ENCODE measurements at places on chromosomes 16 and 17. TPM values are rescaled to one million over a fixed set of nuclear protein-coding genes. Genes with fewer than 3 reads are reported as not detected.

Gene EPOP
- total RNA-seq, result 0.49 TPM

DNA sequence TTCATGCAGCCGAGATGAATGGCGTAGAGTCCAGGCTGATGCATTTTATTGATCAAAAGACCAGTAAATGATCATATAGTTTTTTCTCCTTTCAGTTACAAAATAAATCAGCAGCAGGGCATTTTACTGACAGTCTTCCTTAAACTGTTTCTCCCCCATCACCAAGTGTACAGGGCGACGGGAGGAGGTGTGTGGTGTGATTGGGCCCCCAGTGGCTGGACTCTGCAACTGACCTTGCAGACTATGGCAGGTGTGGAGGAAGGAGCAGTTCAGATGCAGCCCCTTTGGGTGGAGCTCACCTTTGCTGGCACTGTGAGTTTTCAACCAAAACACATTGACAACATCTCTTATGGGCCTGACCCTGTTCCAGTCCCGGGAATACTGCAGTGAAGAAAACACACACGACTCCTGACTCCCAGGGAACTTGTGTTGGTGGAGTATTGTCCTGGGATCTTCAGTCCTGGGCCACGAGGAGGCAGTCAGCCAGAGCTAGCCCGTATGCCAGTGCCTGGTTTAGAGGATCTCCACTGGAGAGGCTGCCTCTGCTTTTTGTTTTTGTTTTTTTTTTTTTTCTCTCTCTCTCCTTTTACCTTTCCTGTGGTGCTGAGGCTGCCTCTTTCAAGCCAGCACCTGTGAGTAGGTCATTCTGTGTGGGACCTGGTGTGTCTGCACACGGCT, 29.8 kb downstream of the KIAA0513 start:
- DNase-seq, result no peak

Gene RAB26
- total RNA-seq, result 1.6 TPM

GRCh38 chr16:29804455-29805231, 1.7 kb upstream of the MAZ start:
- no peak for DNase-seq

- DNase-seq, result no peak
Observed at GRCh38 chr17:1931844-1932579, 93.1 kb downstream of the RTN4RL1 start.

- DNase-seq, result no peak
Observed at GRCh38 chr17:8803531-8804420, 4.6 kb upstream of the MFSD6L start.

- DNase-seq, result no peak
Observed at GRCh38 chr16:67674851-67675578, 8.4 kb downstream of the C16orf86 start.

GRCh38 chr17:47720754-47721533, 12.1 kb upstream of the TBX21 start:
- DNase-seq, result no peak

GRCh38 chr16:3454093-3454492, 10.6 kb downstream of the NAA60 start:
- DNase-seq, result no peak

Gene LPCAT2
- 24.0 TPM for total RNA-seq

Gene KRT20
- total RNA-seq, result 0.39 TPM

Gene PPP1R27
- total RNA-seq, result 10.0 TPM
